ENCODE measurements at places on chromosomes 6 and 20.

GRCh38 chr6:12068899-12069557 lies 56.9 kb downstream of the HIVEP1 start:
- DNase-seq, result no peak

GRCh38 chr6:79404261-79404660 lies 133.0 kb downstream of the LCA5 start:
- DNase-seq, result no peak

DNA sequence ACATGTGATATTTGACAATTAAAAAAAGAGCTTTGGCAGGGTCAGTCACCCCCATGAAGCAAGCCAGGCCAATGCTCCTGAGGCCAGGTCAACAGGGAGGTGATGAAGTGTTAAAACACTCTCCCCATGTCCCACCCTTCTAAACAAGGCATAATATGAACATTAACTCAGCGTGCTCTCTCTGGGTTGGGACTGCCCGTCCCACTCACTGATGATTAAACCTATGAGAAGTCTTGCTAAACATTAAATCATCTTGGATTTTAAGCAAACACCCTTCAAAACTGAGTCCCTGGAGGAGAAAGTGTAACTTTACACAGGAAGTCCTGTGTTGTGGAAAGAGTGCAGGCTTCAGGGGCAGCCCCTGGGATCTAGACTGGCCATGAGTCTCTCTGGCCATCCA lies 558.5 kb downstream of the CD83 start:
- no peak for DNase-seq

DNA sequence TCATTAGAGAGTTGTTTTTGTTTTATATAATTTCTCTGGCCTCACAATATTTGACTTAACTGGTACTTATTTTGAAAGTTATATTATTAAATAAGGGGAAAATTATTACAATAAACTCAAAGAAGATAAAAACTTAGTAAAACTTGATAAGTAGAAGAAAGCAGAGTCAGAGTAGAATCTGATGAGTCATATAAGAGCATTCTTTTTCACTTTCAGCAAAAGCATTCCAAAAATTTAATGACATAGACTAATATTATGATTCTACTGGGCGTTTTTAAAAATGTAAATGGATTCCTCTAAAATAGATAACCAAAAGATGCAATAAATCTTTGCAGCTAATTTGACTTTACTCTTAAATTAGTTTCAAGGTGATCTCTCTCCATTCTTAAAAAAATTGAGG lies 366.3 kb upstream of the IMPG1 start:
- no peak for DNase-seq

- peak; percentile 27 for DNase-seq
Observed at GRCh38 chr6:88983532-88983931, 20.1 kb upstream of the RNGTT start.

DNA sequence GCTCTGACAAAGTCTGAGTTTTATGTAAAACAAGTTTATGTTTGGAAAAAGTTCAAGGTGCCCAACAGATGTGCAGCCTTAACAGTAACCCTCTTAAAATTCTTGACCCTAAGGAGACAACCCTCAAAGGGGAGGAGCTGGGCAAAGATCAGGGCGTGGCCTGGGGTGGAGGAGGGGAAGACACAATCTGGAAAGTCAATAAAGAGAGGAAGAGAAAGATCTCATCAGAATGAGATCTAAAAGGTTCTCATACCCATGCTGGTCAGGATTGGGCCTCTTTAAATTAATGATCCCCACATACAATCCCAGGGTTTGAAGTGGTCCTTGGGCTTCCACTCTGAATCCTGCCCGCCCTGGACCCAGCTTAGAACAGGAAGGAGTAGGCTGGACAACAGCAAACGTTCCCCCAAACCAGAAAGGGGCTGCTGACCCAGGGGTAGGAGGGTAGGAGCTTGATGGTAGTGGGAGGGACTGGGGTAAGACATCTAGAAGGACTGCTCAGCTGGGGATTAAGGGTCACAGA lies 33.0 kb downstream of the FOXP4 start:
- no peak for DNase-seq

DNA sequence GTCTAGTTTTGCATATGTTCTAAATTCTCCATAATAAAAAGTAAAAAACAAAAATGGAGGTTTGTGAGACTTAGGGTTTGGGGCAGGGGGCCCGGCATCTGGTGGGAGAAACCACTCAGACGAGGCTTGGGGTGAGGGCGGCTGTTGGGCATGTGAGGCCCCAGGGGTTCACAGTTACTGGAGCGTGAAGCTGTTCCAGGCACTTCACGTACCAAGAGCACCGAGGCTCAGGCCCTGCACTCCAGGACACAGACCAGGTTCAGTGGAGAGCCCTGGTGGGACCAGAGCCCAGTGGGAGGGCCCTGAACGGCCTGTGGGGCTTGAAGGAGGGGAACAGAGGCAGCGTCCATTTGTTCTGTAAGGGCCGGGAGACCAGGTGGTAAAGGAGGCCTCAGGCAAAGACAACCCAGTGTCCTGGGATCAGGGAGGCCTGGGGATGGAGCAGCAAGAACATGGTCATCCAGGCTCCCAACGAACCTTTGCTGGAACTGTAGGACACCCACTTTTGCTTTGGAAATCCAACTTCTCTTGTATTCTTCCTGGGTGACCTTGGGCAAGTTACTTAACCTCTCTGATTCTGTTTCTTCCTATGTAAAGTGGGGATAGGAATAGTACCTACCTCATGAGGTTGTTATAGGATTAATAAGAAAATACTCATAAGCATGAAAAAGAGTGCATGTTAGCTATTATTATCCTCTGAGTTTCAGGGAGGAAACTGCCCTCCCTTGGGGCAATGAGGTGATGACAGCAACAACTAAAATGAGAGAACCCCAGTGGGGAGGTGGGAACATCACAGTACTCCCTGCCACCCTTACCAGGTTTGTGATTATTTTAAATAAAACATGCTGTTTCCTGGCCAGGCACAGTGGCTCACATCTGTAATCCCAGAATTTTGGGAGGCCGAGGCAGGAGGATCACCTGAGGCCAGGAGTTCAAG lies 1.1 kb upstream of the FGD2 start:
- DNase-seq, result peak; percentile 55

GRCh38 chr20:5835321-5835821 lies 85.2 kb downstream of the SHLD1 start:
- peak; percentile 39 for DNase-seq

GRCh38 chr20:11430652-11431051 lies 487.0 kb upstream of the BTBD3 start:
- no peak for DNase-seq

GRCh38 chr20:8489094-8489883 lies 357.2 kb downstream of the PLCB1 start:
- DNase-seq, result no peak

GRCh38 chr20:16111172-16111832 lies 461.9 kb downstream of the KIF16B start:
- no peak for DNase-seq

DNA sequence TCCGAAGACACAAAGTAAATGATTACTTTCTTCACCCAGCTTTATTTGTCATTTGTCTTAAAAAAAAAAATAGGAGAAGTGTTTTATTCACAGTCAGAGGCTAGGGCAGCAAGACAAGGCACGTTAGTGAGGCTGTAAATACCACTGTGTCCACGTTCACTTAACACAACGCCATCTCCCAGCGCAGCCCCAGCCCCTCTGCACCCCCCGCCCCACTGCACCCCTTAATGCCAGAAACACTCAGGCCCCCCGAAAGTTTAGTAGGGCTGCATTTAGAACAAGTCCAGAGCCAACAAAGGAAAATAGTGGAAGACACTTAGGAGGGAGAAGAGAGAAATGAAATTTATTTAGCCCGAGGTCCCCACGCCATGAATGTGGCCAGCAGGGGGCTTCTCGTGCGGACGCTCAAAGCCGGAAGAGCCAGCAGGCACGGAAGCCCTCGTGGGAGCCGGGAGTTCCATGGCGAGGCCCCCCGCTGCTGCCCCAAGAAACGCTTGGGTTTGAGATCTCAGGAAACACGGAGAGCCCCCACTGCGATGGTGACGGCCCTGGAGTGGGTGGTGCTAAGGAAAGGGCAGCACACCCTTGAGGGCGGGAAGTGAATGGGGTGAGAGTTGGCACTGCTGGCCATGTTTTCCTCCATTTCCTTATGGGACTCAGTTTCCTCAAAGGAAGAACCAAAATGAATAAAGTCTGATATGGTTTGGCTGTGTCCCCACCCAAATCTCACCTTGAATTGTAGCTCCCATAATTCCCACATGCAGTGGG lies 50.2 kb downstream of the IYD start:
- peak; percentile 53 for DNase-seq

DNA sequence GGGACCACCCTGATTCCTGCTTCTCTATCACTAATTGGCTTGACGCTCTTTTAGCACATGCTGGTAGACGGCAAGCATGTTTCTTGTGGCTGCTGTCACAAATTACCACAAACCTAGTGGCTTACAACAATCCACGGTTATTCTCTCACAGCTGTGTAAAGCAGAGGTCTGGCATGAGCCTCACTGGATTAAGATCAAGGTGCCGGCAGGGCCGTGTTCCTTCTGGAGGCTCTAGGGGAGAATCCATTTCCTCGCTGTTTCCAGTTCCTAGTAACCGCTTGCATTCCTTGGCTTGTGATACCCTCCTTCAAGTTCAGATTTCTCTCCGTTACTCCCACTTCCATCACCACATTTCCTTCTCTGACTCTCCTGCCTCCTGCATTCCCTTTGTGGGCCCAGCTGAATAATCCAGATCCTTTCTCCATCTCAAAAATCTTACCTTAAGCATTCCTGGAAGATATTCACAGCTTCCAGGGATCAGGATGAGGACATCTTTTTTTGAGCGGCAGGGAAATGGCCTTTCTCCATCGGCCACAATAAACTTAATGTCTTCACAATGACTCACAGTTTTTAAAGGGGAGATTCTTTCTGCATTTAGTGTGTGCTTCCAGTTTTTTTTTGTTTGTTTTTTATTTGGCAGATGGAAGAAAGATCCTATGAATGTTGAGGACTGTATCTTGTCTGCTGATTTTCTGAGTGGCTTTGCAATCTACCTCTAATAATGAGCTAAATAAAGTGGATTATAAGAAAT lies 39.9 kb downstream of the BMP6 start:
- no peak for DNase-seq

DNA sequence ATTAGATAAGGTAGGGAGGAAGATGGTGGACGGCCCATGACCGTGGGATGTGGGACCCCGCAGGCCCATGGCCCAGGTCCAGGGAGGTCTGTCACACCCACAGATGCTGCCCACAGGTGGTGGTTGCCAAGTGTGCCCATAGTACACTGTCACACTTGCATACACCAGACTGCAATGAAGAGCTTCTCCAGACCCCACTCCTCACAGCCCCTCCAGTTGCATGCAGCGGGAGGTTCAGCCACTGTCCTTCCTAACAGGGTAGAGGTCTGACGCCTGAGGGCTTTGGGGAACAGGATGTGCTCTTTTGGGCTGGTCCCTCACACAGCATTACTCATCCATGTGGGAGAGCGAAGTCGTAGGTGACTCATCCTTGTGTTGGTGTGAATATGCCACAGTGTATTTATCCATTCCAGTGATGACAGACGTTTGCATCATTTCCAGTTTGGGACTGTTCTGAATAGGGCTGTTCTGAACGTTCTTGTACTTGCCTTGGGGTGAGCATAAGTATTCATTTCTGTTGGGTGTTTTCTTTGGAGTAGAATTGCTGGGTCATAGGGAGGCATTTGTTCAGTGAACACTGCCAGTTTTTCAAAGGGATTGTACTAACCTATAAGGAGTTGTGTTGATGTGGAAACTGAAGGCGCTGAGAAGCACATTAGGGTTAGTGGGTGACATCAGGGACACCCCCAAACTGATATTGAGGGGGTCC lies 10.1 kb upstream of the PYGB start:
- no peak for DNase-seq

DNA sequence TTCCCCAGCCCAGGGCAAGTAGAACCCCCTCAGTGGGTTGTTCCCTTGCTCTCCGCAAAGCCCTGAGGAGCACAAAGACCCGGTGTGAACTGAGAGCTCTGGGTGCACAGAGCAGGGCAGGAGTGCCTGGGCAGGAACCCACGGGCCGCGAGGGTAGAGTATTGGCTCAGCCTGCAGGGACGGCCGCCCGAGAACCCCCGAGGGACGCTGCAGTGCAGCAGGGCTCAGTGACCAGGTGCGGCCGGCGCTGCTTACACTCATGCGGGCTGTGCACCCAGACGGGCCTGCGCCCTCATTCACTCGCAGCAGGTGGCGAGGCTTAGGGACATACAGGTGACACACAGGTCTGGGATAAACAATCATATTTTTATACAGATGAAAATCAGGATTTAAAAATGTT lies 51.9 kb upstream of the PDE10A start:
- DNase-seq, result no peak

DNA sequence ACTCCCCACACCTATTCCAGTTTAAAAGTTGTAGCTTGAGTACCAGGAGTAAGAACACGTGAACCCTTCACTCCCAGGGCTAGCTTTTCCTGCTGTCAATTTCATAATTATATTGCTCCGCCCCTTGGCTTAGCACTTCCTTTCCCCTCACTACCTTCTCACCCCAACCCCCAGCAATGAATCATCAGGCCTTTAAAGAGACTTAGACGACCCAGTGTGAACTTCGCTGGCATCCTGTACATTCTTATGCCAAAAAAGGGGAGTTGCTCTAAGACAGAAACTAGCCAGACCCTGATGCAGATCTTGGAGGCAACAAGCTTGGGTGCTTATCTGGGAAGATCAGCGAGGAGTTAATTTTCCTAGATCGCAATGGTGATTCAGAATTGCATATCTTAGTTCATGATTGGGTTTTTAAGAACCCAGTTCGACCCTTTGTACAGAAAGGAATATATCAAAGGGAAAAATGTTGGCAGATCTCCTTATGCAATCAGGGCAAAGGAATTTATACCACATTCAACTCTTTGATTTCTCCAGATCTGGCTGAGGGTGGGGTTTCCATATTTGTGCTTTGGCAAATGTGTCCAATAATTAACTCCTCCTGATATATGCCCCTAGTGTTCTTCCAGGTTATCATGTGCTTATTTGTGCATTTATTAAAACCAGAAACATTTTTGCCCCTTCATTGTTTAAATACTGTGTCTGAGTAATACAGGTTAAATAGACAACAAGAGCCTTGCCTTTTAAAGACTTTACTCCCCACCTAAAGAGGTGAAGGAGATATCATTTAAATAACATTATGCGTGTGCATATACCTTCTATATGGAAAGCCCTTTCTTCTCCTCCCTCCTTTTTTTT lies 8.1 kb upstream of the ATXN1 start:
- DNase-seq, result no peak

DNA sequence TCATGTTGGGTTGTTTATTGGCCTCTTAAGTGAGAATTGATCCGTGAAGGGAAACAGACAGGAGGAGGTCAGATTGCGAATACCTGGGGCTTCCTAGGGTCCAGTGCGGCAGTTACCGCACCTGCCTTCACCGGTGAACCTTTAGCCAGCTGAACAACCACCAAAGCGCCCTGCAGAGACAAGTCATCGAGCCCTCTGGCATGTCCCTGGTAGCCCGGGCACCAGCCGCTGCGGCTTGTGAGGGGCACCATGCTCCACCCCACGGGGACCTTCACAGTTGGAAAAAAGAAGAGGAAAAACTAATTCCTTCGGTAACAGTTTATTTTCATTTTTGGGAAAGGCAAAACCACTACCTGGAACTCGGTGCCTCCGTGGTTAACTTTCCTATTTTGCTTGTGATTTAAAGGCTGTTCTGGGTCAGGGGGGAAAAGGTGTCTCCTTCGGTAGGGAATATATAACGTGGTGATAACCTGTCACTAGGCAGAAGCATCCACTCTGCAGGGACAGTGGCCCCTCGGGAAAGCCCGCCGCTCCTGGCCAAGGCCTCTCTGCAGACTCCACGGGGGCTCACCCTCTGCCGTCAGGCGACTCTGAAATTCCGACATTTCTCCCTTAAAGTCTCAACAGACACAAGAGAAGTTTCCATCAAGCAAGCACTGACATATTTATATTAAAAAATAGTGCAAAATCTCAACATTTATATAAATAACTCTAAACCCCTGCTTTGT lies 30.7 kb upstream of the ZBP1 start:
- peak; percentile 8 for DNase-seq

- DNase-seq, result no peak
Observed at GRCh38 chr20:25035921-25036320, 22.0 kb downstream of the ACSS1 start.
